Activated CD4-positive, alpha-beta T cell treated with anti-CD3 and anti-CD28 coated beads, Interleukin-2, amount 50 U/mL, for 48 hours (primary cell): ENCODE measurements at places on chromosomes 1 and 21.

- no peak for DNase-seq
Measured at GRCh38 chr1:66930823-66931174, 6.0 kb downstream of the MIER1 start.

DNA sequence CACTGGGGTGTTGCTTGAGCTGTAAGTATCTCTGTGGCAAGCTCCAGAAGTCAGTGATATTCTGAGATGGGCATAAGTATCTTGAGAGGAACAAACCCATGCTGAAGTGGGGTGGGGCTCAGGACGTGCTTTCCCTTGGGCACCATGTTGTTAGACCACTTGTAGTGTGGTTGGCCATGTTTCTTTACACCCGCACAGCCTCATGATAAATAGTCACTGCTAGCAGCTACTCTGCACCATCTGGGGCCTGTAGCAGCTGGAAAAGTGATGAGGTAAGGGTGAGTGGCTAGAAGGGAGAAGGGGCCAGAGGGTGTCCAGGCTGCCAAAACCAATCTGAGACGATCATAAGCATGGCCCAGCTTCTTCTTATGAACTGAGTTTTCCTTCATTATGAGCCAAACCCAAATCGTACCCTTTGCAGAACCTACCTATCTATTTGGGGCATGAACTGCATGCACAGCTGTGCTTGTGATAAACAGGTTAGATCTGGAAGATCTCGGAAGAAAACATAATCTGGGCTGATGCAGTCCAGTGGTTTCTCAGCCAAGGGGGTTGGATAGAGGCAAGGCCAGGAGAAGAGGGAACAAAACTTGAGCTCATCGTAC, 91.9 kb upstream of the IRF2BP2 start:
- DNase-seq: no peak

DNA sequence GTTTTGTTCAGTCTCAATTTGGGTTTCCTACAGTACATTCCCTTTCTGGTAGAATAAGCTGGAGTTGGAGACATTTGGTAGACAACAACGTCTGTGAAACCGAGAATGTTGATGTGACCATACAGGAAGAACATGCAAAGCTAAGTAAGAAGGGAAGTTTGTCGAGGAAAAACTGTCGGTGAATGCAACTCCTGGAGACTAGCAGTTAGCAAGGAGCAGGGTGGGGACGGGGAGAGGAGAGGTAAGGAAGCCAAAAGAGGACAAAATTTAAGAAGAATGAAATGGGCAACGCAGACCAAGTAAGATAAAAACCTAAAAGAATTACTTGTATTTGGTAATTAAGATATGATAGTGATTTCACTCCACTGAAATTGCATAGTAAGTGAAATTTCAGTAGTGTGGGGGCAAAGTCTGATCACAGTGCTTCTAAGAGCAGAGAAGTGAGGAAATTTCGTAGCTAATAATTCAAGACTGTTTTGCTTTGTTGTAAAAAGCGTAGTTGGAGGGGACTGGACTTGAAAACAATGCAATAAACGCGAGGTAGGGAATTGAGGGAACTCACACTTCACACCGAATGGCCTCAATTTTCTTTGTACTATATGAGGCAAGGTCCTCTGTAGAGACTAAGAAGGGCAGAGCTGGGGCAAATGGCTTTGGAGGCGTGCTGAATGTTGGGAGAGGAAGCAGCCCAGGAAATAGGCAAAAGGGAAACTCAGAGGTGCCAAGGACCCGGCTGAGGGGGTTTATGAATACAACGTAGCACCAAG, 787 bp upstream of the GIPC2 start:
- no peak for DNase-seq

GRCh38 chr1:14149431-14149830, 449.1 kb upstream of the KAZN start:
- no peak for DNase-seq

- no peak for DNase-seq
Measured at GRCh38 chr21:46393451-46393940, 65.2 kb upstream of the DIP2A start.

DNA sequence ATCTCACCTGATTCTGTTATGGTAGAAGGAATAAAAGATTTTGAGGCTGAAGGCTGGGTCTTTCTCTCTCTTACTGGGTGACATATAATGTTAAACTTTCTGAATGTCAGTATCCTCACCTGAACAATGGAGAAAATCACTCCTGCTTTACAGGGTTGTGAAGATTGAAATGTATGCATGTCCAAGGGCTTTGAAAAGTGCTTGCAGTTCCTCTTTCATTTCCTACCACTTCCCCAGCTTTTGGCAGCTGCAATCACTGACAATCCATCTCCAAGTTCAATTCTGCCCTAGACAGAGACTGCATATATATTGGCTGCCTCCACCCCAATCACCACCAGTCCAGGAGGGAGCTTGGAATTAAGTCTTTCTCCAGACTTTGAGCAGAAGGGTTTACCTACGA, 39.8 kb downstream of the FAM78B start:
- no peak for DNase-seq

GRCh38 chr1:183251959-183252450, 65.9 kb downstream of the LAMC2 start:
- no peak for DNase-seq

GRCh38 chr1:209805875-209806760, at the start of gene IRF6:
TSS of gene IRF6 (minus strand) at chr1:209806142. CDS start at chr1:209801413, 4,729 bp downstream.
- peak; percentile 60 for DNase-seq

DNA sequence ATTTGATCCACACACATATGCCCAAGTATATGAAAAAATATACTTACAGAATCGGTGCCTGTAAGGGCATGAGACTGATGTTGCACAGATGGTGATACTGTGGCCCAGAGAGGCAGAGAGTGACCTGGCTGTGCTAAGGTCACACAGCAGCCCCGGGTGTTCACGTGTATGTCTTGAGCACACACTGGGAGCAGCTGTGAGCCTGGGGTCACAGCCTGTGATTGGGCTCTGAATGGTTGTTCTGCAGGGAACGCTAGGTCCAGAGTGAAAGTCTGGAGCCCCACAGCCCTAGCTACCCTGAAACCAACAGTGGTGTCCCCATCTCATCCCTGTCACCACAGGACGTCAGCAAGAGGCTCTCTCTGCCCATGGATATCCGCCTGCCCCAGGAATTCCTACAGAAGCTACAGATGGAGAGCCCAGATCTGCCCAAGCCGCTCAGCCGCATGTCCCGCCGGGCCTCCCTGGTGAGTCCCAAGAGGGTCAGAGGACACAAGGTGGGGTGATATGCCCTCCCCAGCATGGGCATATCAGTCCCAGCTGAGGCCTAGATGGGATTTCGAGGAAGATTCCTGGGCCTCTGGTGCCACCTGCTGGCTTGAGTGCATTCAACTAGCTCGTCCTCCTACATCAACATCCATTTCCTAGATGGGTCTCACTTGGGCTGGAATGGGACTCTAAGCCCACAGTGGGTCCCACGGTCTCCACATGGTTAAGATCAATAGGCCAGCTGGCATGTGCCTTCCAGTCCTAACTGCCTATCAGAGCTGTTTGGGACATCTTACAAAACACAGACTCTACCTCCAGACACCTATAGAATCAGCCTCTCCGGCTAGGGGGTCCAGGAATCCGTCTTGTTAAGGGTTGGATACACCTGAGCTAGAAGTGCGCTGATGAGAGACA, 19.7 kb downstream of the CDK18 start:
- peak; percentile 86 for DNase-seq

- no peak for DNase-seq
Measured at GRCh38 chr21:20652846-20653245, 345.4 kb upstream of the NCAM2 start.

GRCh38 chr1:1954831-1955441, 35.9 kb upstream of the TMEM52 start:
- peak; percentile 38 for DNase-seq

GRCh38 chr1:193216920-193217319, 30.5 kb upstream of the B3GALT2 start:
- DNase-seq: no peak

DNA sequence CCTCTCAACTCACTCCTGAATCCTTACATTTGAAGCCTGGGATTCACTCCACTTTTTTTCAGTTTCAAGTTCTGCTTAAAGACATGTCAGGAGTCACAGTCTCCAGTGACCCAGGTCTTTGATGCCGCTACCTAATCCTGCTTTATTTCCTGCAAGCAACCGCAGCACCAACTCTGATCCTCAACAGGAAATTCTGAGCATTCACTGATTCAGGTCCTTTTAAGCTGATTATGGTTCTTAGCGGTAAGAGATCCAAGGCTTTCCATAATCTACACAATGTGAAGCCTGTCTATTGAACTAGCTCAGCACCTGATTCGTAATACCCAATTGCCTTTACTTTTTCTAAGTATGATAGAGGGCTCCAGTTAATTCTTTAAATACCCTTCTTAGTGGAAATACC, 43.7 kb upstream of the PIGC start:
- DNase-seq: no peak

- peak; percentile 77 for DNase-seq
Measured at GRCh38 chr1:175338387-175339135, 146.0 kb upstream of the KIAA0040 start.

GRCh38 chr1:182841368-182841988, 2.3 kb downstream of the DHX9 start:
- DNase-seq: no peak

DNA sequence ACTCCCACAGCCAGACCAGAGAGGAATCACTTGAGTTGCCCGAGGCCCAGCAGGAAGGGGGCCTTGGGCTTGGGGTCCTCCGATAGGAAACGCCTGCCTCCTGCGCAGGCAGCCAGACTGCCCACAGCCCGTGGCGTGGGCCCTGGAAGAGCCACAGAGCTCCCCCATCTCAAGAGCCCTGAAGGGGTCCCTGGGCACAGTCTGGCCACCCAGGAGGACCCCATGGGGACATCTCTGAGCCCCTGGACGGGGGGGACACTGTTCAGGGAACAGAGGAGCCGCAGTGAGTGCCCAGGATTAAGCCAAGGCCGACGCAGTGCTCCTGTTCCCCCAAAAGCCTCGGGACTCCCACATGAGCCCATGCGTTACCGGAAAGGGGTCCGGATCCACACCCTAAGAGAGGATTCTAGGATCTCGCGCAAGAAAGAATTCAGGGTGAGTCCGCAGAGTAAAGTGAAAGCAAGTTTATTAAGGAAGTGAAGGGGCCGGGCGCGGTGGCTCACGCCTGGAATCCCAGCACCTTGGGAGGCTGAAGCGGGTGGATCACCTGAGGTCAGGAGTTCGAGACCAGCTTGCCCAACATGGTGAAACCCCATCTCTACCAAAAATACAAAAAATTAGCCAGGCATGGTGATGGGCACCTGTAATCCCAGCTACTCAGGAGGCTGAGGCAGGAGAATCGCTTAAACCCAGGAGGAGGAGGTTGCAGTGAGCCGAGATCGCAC, 38.1 kb upstream of the LBR start:
- DNase-seq: no peak

DNA sequence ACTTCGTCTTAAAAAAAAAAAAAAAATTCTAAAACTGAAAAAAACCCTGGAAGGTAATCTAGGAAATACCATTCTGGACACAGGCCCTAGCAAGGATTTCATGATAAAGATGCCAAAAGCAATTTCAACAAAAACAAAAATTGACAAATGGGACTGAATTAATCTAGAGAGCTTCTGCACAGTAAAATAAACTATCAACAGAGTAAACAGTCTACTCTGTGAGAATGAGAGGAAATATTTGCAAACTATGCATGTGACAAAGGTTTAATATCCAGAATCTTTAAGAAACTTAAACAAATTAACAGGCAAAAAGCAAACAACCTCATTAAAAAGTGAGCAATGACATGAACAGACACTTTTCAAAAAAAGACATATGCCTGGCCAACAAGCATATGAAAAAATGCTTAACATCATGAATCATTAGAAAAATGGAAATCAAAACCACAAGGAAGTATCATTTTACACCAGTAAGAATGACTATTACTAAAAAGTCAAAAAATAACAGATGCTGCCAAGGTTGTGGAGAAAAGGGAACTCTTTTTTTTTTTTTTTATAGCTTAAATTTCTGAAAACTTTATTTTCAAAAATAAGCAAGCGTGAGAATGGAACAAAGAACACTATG, 29.4 kb upstream of the RNPC3 start:
- no peak for DNase-seq

- no peak for DNase-seq
Measured at GRCh38 chr1:67560580-67561255, 124.3 kb upstream of the GADD45A start.

GRCh38 chr1:176847052-176847451, 317.5 kb downstream of the ASTN1 start:
- DNase-seq: no peak

- no peak for DNase-seq
Measured at GRCh38 chr1:62967031-62967430, 183.1 kb downstream of the ATG4C start.

GRCh38 chr1:182484067-182484466, 34.1 kb downstream of the RGSL1 start:
- no peak for DNase-seq

DNA sequence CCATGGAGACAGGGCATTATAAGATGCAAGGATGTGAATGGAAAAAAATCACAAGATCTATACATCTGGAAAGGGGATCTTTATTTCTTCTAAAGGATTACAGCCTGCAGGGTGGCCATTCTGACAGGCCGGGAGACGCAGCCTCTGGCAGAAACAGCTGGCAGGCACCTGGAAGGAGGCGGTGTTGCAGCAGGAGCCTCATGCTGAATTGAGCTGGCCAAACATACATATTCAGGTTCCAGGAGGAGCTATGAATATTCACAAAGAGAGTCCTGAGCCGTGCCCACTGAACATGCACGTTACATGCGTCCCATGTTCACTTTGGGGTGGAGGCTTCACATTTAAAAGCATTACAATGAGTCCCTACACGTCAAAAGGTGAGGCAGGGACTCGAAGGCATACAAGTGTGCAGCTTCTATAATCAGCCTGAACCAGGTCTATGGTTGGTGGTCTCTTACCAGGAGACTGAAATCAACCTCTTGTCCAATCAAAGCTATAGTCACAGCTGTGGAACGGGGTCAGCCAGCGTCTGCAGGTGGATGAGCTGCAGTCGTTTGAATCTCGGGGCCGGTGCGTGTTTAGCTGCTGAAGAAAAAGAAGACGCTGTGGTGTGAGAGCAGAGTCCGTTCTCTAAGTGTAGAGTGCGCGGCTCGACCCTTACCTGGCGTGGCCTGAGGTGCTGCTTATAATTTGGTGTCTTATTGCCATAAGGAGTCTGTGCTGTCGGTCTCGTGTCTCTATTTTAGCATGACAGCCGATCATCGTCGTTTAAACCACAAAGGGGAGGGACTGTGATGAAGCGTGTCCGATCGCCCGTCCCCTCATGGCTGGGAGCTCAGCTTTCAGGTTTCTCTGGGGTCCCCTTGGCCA, 183.0 kb downstream of the ETS2 start:
- DNase-seq: no peak

DNA sequence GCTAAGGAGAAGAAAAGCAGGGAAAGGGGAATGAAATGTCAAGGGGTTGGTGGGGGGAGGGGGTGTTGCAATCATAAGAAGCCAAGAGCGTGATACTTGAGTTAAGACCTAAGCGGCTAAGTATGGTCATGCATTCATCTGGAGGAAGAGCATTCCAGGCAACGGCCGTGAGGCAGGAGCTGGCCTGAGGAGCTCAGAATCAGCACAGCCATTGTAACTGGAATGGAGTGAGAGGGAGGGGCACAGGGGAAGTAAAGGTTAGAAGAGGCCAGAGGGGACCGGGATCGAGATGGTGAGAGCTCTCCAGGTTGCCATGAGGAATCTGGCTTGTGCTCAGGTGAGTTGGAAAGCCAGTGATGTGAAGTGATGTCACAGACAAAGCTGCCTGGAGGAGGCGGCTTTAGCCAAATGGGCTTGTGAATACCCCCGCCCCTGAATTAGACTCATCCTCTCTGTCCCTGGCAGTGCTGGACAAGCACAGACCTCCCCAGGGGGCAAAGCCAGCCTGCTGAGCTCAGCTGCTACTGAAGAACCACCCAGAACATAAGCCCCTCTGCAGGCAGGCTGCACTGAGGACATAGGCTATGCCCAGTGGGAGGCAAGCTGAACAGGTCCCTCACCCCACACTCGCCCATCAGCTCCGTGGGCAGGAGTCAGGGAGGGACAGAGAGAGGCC, 61.1 kb upstream of the LAPTM5 start:
- no peak for DNase-seq
